ENCODE measurements at places on chromosomes 6 and 20.
A peak's percentile ranks its signal among the peaks of the same experiment; 100 is the strongest.

GRCh38 chr6:112443179-112444065 is 96.3 kb downstream of the RFPL4B start:
- no peak for DNase-seq

DNA sequence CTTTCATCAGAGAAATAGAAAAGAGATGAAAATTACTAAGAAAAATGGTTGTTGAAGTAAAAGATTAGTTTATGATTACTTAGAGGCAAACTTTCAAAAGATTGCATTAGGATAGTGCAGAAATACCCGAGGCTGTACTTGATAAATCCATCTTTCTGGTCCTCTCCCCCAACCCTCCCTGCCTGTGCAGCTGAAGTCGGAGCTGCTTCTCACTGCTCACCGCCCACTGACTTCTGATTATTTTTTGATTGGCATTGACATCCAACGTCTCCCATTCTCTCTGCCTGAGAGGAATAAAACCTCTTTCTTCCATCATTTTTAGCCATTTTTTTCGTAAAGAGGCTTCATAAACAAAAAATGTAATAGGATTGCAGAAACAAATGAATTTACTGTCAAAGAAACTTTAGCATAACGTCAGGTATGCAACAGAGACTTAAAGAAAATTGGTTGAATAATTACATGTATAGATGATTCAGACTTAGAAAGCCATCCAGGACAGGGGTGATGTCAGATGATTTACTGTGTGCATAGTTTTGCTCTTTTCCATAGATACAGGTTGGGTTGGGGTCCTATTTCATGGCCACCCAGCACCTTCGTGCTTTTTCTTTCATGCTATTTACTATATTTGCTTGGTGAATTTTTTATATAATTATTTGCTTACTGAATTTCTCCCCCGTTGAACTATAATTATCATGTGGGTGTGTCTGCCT is 53.6 kb upstream of the EDN3 start:
- DNase-seq: no peak

- DNase-seq: no peak
Measured at GRCh38 chr20:38159957-38160756, 4.9 kb downstream of the TGM2 start.

GRCh38 chr6:156062091-156062563 is 606.5 kb upstream of the NOX3 start:
- no peak for DNase-seq

GRCh38 chr6:38176797-38177751 is 357.5 kb downstream of the ZFAND3 start:
- DNase-seq: no peak

GRCh38 chr20:32017711-32018251 is 7.5 kb downstream of the CCM2L start:
- peak; percentile 54 for DNase-seq

GRCh38 chr6:170184316-170184715 is 106.6 kb downstream of the DLL1 start:
- DNase-seq: no peak

GRCh38 chr6:78533426-78533825 is 333.9 kb upstream of the IRAK1BP1 start:
- DNase-seq: no peak

DNA sequence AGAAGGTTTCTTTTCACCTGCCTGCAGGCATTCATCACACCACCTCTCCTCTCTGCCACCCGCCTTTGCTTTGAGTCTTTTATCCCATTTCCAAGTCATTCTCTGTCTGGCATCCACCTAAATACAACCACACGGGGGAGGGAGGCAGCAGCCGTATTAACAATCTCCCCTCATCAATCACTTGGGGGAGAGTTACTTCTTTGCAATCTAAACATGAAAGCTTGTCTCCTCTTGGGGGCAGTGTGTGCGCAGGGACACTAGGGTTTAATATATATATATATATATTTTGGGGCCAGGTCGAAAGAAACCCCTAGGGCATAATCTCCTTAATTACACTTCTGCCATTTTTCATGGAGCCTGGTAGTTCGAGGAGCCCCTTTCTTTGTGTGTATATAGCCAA is 214.5 kb downstream of the TSHZ2 start:
- DNase-seq: no peak

- no peak for DNase-seq
Measured at GRCh38 chr6:14123386-14124111, 6.0 kb downstream of the CD83 start.

DNA sequence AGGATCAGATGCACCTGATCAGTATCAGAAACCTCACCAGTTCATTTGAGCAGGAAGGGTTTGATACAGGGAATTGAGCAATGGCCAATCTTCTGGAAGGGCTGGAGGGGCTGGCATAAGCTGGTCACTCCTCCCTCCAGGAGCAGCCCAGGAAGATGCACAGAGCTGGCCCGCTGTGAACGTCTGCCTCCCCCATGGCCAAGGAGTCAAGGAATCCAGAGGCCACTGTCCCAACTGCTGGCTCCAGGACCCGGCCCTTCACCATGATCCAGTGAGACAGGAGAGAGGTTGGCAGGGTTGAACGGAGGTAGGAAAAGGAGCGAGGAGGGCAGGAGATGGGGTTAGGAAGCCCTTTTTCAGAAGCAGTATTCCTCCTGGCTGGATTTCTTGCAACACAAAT is 113.9 kb upstream of the CST7 start:
- DNase-seq: no peak

- no peak for DNase-seq
Measured at GRCh38 chr20:63497138-63497945, 1.5 kb downstream of the EEF1A2 start.

GRCh38 chr6:26431258-26432172 is 8.8 kb upstream of the BTN3A3 start:
- DNase-seq: no peak

DNA sequence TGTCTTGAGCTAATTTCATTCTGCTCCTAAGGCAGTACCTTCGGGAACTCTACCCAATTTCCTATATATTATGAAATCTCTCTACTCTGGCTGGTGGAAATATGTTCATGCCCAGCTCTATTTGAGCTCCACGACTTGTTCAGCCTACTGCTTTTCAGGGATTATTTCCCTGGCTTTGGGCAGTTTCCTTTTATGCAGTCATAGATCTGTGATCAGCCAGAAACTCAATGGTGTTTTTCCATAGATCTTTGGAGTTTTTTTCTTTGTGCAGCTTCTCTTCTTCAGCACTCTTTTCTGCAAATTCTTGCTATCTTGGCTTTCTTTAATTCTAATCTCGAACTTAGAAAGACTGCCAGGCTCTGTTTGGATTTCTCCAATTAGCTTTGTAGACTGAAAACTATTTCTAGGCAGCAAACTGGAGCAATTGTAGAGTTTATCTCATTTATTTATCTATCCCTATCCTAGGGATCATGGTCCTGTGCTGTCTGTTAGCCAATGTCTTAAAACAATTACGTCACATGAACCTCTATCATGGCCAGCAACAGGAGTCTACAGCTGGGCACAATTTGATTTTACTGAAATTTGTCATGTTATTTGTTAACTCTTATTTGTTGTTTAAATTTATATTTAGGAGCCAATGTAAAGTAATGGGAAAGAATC is 328.4 kb downstream of the BCKDHB start:
- no peak for DNase-seq

DNA sequence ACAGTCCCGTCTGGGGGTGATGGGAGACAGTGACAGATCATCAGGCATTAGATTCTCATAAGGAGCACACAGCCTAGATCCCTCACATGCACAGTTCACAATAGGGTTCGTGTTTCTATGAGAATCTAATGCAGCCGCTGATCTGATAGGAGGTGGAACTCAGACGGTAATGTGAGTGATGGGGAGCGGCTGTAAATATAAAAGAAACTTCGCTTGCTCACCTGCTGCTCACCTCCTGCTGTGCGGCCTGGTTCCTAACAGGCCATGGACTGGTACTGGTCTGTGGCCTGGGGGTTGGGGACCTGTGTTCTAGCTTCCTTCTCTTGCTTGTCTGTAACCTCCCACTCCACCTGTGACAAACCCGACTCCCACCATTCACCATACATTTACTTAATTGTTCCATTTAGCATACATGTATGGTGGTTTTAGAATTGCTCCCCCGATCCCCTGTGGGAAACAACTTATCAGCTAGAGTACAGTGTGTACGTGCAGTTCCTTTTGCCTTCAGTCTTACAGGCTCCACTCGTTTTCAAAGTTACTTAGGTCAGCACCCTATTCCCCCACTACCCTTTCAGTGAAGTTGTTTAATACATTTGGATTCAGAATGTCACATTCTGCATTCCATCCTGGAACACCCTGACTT is 4.0 kb downstream of the MANBAL start:
- no peak for DNase-seq

- DNase-seq: no peak
Measured at GRCh38 chr20:34328928-34329677, 25.9 kb upstream of the AHCY start.

DNA sequence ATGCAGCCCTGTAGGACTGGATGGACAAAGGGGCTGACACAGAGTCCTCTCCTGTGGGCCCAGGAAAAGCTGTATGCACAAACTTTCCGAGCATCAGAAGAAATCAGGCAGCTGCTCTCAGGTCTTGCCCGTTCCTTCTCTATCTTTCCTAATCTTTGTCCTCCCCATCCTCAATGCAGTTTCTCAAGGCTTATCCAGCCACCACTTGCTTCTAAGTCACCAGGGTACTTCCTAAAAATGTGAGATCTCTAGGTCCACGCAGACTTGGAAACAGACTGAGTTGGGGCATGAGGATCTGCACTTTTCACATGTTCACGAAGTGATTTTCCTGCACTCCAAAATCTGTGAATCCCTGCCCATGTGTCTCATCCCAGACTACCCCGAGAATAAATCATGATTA is 394.5 kb upstream of the SLC35B3 start:
- no peak for DNase-seq

DNA sequence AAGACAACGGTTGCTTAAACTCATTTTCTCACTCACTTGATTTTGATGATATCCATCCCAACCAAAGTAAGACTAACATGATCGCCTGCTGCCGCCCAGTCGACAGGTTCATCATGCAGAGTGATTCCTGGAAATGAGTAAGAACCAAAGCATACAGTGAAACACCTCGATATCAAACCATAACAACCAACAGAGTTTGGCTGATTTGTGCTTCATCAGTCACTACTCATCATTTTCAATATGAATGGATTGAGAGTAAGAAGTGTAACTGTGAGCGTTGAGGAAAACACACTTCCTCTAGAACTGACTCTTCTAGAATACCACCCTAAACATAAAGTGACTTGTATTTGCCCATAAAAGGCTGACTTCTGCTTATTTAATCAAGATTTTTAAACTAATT is 29.2 kb upstream of the ALDH8A1 start:
- no peak for DNase-seq

GRCh38 chr6:32129297-32130088 is 595 bp downstream of the FKBPL start:
- DNase-seq: no peak

- DNase-seq: no peak
Measured at GRCh38 chr6:89680551-89680950, 42.0 kb upstream of the LYRM2 start.

- DNase-seq: no peak
Measured at GRCh38 chr6:23783901-23784300, 342.1 kb upstream of the NRSN1 start.

- no peak for DNase-seq
Measured at GRCh38 chr6:161578478-161578877, 304.6 kb upstream of the AGPAT4 start.

GRCh38 chr6:11730641-11731040 is 48.0 kb downstream of the ADTRP start:
- no peak for DNase-seq

- no peak for DNase-seq
Measured at GRCh38 chr6:118775381-118775780, 118.6 kb upstream of the ASF1A start.

GRCh38 chr20:32064667-32065066 is 12.6 kb downstream of the HCK start:
- DNase-seq: no peak

DNA sequence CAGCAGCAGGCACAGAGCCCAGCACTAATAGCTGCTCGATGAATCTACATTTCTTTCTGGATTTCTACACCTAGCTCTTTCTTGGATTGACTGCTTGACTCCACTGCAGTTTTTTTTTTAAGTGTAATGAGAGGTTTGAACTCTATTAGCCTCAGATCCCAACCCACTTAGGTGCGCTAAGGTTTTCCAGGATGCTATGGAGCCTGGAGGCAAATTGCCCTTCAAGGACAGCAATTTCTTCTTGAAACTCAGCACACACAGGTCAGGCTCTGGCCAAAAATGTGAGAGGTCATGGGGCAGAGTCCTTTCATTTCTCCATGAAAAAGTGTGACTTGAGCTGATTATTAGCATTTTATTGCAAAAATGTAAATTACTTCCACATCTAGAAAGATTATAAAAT is 52.3 kb upstream of the TIAM2 start:
- no peak for DNase-seq

DNA sequence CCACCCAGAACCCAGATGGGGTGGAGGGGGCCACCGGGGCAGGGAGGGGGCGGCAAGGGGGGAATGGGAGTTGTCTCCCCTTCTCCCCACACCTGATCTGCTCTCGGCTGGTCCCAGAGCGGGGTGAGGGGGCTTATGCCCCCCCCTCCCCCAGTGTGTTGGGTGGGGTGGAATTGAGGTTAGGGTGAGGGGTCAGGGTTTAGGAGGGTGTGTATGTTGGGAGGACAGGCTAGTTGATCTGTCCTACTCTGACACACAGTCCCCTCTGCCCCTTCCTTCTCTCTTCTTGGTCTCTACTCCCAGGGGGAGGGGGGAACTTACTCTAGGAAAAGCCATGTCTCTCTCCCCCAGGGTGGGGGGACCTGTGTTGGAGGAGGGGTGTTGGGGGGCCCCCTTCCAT is 1.9 kb upstream of the ZBTB9 start:
- no peak for DNase-seq

DNA sequence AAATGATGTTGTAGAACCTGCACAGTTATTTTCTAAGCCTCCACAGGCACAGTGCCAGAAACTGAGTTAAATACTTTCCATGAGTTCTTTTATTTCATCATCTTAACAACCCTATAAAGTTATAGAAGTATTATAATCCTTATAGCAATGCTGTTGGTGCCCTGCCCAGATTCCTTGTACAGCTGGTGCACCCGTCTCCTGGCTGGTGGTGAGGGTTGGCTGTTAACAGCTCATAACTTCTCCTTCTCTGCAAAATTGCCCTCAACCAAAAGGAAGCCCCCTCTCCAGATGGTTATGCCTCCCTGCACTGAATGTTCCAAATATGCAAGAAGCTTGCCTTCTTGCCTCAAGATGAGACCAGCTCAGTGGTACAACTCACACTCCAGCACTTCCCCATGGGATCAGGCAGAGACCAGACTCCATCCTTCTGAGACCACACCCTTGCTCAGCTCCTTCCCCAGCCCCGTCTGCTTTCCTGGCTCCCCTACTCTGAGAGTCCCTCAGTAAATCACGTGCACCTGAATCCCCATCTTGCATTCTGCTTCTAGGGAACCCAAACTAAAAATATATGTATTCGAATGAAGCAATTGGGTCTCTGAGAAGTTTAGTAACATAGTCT is 304.4 kb upstream of the PLCB4 start:
- DNase-seq: no peak

DNA sequence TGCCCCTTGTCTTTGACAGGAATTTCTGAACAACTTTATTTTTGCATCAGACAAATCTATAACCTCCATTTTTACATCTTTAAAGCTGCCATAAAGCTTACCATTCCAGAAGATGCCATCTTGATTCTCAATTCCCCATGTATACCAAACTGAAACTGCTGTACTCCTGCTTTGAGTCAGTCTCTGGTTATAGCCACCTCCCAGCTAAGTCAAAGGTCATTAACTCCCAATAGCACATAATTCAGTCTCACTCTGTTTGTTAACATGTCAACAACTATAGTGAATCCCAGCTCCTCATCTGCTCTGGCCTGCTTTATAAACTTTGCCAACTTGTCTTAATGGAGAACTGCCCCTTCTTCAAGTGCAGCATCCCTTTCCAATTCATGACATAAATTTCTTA is 343.6 kb downstream of the FRK start:
- no peak for DNase-seq
